ENCODE measurements at places on chromosomes 1 and 21. TPM values are rescaled to one million over a fixed set of nuclear protein-coding genes. Genes with fewer than 3 reads are reported as not detected.

The UQCRHL gene
- total RNA-seq: 2.0 TPM

The MPZ gene
- total RNA-seq: 0.86 TPM

The PAFAH2 gene
- total RNA-seq: 7.8 TPM

The CYP4A22 gene
- not detected for total RNA-seq

The ORC1 gene
- total RNA-seq: 12.3 TPM

The CXADR gene
- 11.7 TPM for total RNA-seq

Measured in hair follicular keratinocyte (primary cell).